Naive B cell (primary cell): ENCODE measurements at places on chromosomes 16 and 17.

- peaks cover 15% of the 10 kb centered on the region for H3K36me3 ChIP-seq
- peaks cover 28% of the 10 kb centered on the region for H3K4me1 ChIP-seq
- H3K4me3 ChIP-seq, result peak overlapping the region; percentile 90
- no peak for DNase-seq
- peaks cover 8% of the 10 kb centered on the region for H3K27me3 ChIP-seq
Measured at GRCh38 chr16:58197314-58198012, 443 bp downstream of the CSNK2A2 start.

DNA sequence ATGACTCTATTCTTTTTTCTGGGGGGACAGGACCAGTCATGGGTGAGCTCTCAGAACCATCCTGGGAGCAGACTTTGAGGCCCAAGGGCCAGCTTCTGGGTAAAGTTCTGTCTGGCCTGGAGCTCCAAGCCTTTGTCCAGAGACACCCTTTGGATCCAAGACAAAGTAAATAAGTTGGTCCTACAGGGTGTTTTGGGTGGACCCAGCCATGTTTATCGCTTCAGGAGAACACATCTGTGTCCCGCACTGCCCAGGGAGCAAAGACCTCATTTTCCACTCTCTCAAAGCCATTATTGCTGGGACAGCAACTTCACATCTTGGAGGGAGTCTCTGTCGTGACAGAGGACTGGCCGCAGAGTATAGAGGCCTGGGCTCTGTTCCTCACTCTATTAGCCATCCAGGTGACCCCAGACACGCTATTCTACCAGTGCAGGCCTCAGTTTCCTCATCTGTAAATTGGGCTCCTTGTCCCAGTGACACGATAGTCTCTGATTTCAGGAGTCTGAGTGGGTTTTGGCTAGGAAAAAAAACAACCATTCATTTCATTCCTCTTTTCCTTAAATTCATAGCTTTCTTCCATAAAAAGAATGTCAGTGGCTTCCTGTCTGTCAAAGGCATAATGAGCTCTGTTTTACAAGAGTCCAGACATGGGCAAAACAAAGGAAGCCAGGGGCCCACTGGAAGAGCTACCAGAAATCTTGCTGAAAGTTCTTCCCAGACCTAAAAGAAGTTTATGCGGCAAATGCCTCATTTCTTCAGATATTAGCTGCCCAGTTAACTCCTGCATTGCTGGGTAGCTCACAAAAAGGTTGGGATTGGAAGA is 62.4 kb downstream of the PECAM1 start:
- no peak overlapping the region for H3K27ac ChIP-seq
- no peaks in the 10 kb centered on the region for H3K27me3 ChIP-seq
- peaks cover 8% of the 10 kb centered on the region for H3K36me3 ChIP-seq

- no peaks in the 10 kb centered on the region for H3K4me1 ChIP-seq
- H3K27ac ChIP-seq, result no peak overlapping the region
- H3K36me3 ChIP-seq, result no peaks in the 10 kb centered on the region
- H3K27me3 ChIP-seq, result peaks cover 55% of the 10 kb centered on the region
Measured at GRCh38 chr17:46796084-46796483, 22.4 kb downstream of the WNT3 start.

- DNase-seq, result no peak
- no peak overlapping the region for H3K4me3 ChIP-seq
- H3K36me3 ChIP-seq, result no peaks in the 10 kb centered on the region
- no peaks in the 10 kb centered on the region for H3K27me3 ChIP-seq
Measured at GRCh38 chr16:88833086-88833485, 21.4 kb upstream of the APRT start.

DNA sequence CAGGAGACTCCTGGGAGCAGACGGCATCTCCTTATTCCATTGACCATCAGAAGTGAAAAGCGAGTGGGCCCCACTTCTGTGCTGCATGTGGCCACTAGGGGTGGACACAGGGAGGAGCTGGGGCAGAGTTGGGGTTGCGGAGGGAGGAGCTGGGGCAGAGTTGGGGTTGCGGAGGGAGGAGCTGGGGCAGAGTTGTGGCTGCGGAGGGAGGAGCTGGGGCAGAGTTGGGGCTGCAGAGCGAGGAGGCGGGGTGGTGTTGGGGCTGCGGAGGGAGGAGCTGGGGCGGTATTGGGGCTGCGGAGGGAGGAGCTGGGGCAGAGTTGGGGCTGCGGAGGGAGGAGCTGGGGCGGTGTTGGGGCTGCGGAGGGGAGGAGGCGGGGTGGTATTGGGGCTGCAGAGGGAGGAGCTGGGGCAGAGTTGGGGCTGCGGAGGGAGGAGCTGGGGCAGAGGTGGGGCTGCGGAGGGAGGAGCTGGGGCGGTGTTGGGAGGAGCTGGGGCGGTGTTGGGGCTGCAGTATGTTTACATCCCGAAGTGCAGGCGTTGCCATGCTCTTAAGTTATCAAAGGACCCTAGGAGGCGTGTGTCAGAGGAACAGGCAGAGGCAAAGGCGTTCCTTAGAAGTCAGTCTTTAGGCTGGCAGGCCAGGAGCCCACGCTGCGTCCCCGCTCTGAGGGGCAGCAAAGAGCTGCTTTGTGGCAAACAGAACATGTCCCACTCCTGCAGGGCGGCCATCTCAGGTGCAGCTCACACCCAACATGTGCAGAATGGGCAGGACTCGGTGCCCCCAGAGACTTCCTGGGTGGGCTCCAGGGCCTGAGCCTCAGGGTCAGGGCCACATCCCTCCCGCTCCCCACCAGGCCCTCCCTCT is 76.0 kb downstream of the ZNF778 start:
- no peaks in the 10 kb centered on the region for H3K27me3 ChIP-seq
- no peak overlapping the region for H3K4me3 ChIP-seq
- no peaks in the 10 kb centered on the region for H3K36me3 ChIP-seq
- H3K4me1 ChIP-seq, result peaks cover 32% of the 10 kb centered on the region
- no peak for DNase-seq
- no peak overlapping the region for H3K27ac ChIP-seq

GRCh38 chr16:24668481-24669061 is 60.9 kb upstream of the TNRC6A start:
- no peak overlapping the region for H3K27ac ChIP-seq
- H3K4me1 ChIP-seq, result peaks cover 9% of the 10 kb centered on the region
- no peaks in the 10 kb centered on the region for H3K36me3 ChIP-seq
- H3K27me3 ChIP-seq, result peaks cover 18% of the 10 kb centered on the region
- no peak overlapping the region for H3K4me3 ChIP-seq

DNA sequence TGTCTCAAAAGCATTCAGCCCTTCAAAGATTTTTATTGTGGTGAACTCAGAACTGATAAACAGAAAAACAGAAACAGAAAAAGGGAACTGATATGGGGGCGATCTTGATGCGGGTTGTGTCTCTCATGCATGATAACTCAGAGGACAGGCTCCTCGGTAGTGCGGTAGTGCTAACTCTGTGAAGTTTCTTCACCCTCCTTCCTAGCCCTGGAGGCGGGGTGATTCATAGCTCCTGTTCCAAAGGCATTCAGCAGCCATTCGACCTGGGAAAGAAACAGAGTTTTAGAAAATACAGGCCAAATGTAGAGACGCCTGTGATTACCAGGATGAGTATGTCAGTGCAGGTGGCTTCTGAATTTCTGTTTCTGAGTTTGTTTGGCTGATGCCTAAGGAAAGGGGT is 5.5 kb upstream of the MAF start:
- no peaks in the 10 kb centered on the region for H3K36me3 ChIP-seq
- H3K27ac ChIP-seq, result no peak overlapping the region
- DNase-seq, result peak; percentile 14
- no peak overlapping the region for H3K4me3 ChIP-seq

- peak overlapping the region; percentile 93 for H3K27ac ChIP-seq
- peaks cover 32% of the 10 kb centered on the region for H3K4me1 ChIP-seq
- no peaks in the 10 kb centered on the region for H3K36me3 ChIP-seq
Measured at GRCh38 chr16:68005786-68006286, 6.6 kb upstream of the DPEP2 start.
